Coronary artery (tissue), 2 donors: ENCODE measurements at places on chromosomes 1 and 21.

- no peak for DNase-seq
These were observed 76.2 kb downstream of the MDM4 start for GRCh38 chr1:204592246-204592948.

- peak; percentile 46 for DNase-seq
These were observed 50.9 kb upstream of the AJAP1 start for GRCh38 chr1:4603295-4604110.

DNA sequence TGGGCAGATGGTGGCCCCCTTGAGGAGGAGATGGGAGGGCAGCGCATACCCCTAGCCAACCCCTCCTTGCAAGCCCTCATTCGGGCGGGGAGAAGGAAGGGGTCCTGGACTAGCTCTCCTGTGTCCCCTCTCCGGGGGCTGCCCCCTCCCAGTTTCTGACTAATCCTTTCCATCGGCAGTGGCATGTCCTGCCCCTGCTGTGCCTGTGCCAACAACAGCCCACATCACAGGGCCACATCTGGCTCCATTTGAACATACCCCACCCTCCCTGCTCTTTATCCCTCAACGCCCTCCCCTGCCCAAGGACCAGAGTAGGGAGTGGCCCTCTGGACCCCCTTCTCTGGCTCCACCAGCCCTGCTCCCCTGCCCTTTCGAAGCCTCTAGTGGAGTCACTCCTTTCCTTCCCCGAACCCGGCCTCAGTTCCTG is 11.0 kb upstream of the LMNA start:
- DNase-seq: no peak

DNA sequence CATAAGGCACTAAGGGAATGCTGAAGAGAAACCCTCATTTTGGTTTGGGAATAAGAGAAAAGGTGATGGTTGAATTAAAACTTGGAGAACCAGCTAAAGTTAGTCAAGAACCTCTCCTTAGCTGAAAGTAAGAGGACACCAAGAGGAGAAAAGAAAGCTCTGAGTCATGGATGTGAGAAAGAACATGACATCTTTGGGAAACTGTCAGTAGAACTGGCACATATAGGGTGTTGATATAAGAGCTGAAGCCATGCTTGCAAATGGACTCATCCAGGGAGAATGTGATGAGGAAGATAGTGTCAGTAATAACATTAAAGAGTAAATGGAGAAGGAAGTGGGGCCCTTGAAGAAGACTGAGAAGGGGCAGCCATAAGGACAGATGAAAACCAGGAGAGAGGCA is 54.3 kb downstream of the LRRC8C start:
- DNase-seq: no peak
